ENCODE measurements at places on chromosomes 12 and 14. TPM values are rescaled to one million over a fixed set of nuclear protein-coding genes. Genes with fewer than 3 reads are reported as not detected.

DNA sequence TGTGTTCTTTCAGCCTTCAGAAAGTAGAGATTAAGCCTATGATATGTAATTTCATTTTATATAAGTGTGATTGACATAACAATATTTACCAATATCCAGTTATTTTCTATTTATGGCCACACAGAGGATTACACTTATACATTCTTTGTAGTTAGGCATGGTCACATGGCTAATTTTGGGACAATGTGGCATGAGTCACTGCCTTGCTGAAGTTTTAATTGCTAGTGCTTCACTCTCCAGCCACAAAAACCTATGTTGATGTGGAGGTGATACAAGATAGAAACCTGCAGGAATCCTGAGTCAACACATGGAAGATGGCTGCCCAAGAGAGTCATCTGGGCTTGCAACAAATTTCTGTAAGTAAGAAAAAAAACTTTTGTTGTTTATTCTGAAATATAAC, 17.0 kb downstream of the CLEC14A start:
- H3K36me3 ChIP-seq = no peaks in the 10 kb centered on the region
- H3K27ac ChIP-seq = no peak overlapping the region
- H3K4me1 ChIP-seq = no peaks in the 10 kb centered on the region
- no peak for DNase-seq
- H3K4me3 ChIP-seq = no peak overlapping the region
- H3K27me3 ChIP-seq = peaks cover 11% of the 10 kb centered on the region

- no peak overlapping the region for H3K4me3 ChIP-seq
- peaks cover 62% of the 10 kb centered on the region for H3K4me1 ChIP-seq
- DNase-seq = no peak
- peaks cover 42% of the 10 kb centered on the region for H3K36me3 ChIP-seq
- no peaks in the 10 kb centered on the region for H3K27me3 ChIP-seq
Observed at GRCh38 chr14:23030936-23031335, 3.8 kb downstream of the PSMB5 start.

GRCh38 chr12:114738460-114739184, 54.6 kb upstream of the TBX3 start:
- no peaks in the 10 kb centered on the region for H3K36me3 ChIP-seq
- no peak for DNase-seq
- no peak overlapping the region for H3K4me3 ChIP-seq
- H3K27ac ChIP-seq = no peak overlapping the region

DNA sequence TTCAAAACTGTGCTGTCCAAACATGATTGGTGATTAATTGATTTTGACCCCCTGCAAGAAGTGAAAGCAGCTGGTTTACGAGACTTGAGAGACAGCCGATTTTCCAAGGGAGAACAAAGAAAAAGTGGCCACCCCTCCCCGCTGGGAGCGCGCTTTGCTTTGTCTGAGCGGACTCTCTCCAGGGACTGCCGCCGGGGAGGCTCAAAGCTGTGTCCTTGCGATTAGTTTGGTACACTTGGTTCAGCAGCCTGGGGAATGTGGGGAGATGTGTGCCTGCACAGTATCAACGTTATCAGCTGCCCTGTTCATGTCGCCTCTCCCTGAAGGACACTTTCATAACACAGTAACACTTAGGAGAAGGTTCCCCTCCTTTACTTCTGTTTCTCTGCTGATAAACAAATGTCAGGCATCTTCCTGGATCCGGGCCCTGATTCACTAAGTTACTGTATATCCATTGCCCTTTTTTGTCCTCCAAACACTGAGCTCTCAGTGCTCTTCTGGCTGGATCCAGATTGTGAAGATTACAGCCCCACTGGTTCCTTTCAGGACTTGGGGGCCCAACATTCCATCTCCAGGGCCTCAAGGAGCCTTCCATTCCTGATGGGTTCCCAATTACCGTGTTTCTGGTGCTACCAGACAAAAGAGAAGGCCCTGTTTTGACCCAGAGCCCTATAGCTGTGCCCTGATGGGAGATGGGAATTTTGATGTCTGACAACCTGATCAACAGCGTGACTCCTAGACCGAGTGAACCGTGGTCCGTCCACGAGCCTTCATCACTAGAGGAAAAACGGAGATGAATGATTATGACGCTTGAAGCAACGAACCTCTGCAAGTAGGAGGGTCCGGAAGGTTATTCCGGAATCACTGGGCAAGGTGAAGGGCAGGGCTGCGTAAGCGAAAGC, 31.7 kb upstream of the TUBA1C start:
- no peaks in the 10 kb centered on the region for H3K36me3 ChIP-seq
- H3K4me1 ChIP-seq = peaks cover 20% of the 10 kb centered on the region
- peak overlapping the region; percentile 88 for H3K4me3 ChIP-seq
- DNase-seq = no peak
- H3K27me3 ChIP-seq = no peaks in the 10 kb centered on the region

- H3K4me3 ChIP-seq = peak overlapping the region; percentile 31
- peaks cover 10% of the 10 kb centered on the region for H3K36me3 ChIP-seq
- H3K27ac ChIP-seq = peak overlapping the region; percentile 2
- DNase-seq = no peak
- peaks cover 83% of the 10 kb centered on the region for H3K4me1 ChIP-seq
- H3K27me3 ChIP-seq = no peaks in the 10 kb centered on the region
Observed at GRCh38 chr12:92058664-92059063, 87.0 kb downstream of the BTG1 start.

DNA sequence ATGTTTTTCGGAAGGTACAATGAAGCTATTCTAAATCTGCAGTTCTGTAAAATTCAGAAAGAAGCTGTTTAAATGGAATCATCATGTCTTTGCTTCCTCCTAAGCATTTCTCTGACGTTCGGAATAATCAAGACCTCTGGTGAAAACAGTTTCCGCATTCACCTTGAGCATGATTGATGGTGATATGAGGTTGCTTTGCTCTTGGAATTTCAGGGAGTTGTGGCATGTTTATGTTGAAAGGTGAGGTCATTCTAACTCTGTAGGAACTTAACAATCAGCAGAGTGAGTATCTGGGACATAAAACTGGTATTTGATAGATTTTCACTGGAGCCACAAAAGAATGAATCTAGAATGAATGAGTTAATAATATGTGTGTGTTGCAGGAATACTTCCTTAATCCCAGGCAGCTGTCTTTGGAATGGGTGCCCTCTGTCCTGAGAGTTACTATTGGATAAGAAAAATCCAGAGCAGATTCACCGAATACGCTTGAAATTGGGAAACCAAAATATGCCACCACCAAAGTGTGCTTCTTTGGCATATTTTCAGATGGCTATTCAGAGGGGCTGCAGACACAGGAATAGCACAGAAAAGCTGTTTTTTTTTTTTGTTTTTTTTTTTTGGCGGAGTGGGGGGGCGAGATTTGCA, 599.1 kb downstream of the CCER1 start:
- H3K27me3 ChIP-seq = no peaks in the 10 kb centered on the region
- no peak overlapping the region for H3K27ac ChIP-seq
- no peaks in the 10 kb centered on the region for H3K36me3 ChIP-seq
- DNase-seq = no peak
- no peak overlapping the region for H3K4me3 ChIP-seq

- DNase-seq = no peak
- no peak overlapping the region for H3K27ac ChIP-seq
- no peaks in the 10 kb centered on the region for H3K36me3 ChIP-seq
- H3K4me3 ChIP-seq = no peak overlapping the region
- H3K27me3 ChIP-seq = peaks cover 7% of the 10 kb centered on the region
- no peaks in the 10 kb centered on the region for H3K4me1 ChIP-seq
Observed at GRCh38 chr14:25009891-25010290, 40.1 kb downstream of the STXBP6 start.

GRCh38 chr14:85087201-85087600, 442.7 kb upstream of the FLRT2 start:
- no peak overlapping the region for H3K27ac ChIP-seq
- no peaks in the 10 kb centered on the region for H3K36me3 ChIP-seq
- H3K27me3 ChIP-seq = no peaks in the 10 kb centered on the region
- H3K4me3 ChIP-seq = no peak overlapping the region
- no peaks in the 10 kb centered on the region for H3K4me1 ChIP-seq
- no peak for DNase-seq

GRCh38 chr12:75550401-75551240, 39.2 kb upstream of the KRR1 start:
- H3K4me1 ChIP-seq = peaks cover 6% of the 10 kb centered on the region
- no peak for DNase-seq
- H3K4me3 ChIP-seq = no peak overlapping the region
- H3K27me3 ChIP-seq = peaks cover 60% of the 10 kb centered on the region
- H3K27ac ChIP-seq = no peak overlapping the region

Gene SLC6A15
- total RNA-seq = 0.30 TPM

GRCh38 chr12:25056011-25056410, 107.1 kb upstream of the BCAT1 start:
- peaks cover 71% of the 10 kb centered on the region for H3K4me1 ChIP-seq
- DNase-seq = no peak
- no peaks in the 10 kb centered on the region for H3K27me3 ChIP-seq
- peak overlapping the region; percentile 30 for H3K27ac ChIP-seq
- H3K36me3 ChIP-seq = peaks cover 3% of the 10 kb centered on the region
